ENCODE measurements at places on chromosomes 5 and 9. TPM values are rescaled to one million over a fixed set of nuclear protein-coding genes. Genes with fewer than 3 reads are reported as not detected.

The IL5 gene
- not detected for total RNA-seq

The C9orf40 gene
- 7.8 TPM for total RNA-seq

The IRX4 gene
- not detected for total RNA-seq

The SPINK6 gene
- total RNA-seq, result not detected

- DNase-seq, result peak; percentile 28
Observed at GRCh38 chr9:75826314-75826713, 64.2 kb upstream of the PCSK5 start.

GRCh38 chr5:83142526-83142925 lies 65.2 kb downstream of the XRCC4 start:
- no peak for DNase-seq

GRCh38 chr5:71757590-71758543 lies 38.8 kb downstream of the CARTPT start:
- DNase-seq, result peak; percentile 71

- no peak for DNase-seq
Observed at GRCh38 chr5:98209418-98209817, 564.0 kb upstream of the RGMB start.

- no peak for DNase-seq
Observed at GRCh38 chr5:180594311-180595045, 3.2 kb upstream of the SCGB3A1 start.

DNA sequence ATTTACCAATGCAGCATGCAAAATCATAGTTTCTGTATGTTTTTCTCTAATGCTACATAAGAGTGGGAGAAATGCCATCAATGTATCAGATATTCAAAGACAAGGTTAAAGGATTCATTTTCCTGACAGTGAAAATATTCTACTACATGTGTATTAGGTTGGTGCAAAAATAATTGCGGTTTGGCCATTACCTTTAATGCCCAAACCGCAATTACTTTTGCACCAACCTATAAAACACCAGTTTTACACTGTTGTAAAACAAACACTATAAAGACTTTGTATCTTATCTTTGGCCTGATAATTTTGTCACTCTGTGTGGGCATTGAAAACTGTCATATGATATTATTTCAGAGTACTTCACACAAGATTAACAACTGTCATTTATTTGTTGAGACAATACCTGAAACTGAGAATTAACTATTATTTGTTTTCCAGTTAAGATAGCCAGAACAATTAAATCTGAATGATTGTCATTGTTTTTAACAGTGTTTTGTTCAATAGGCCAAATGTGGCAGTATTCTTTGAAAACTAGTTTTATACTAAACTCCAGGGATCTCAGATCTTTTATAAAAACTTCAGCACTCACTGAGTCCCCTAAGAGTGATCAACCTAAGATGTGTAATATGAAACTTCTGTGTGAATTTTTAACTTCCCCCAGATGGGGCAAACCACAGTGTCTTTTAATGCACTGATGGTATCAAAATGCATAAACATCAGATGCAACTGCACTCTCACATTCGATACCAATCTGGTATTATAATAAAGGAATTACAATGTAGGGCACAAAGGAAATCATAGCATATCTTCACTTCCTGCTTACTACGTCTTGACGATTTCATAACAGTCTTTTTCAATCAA lies 53.8 kb upstream of the FBN2 start:
- DNase-seq, result no peak

- DNase-seq, result no peak
Observed at GRCh38 chr5:35785601-35786085, 71.0 kb upstream of the IL7R start.

GRCh38 chr9:106883030-106883429 lies 20.1 kb downstream of the ZNF462 start:
- no peak for DNase-seq

DNA sequence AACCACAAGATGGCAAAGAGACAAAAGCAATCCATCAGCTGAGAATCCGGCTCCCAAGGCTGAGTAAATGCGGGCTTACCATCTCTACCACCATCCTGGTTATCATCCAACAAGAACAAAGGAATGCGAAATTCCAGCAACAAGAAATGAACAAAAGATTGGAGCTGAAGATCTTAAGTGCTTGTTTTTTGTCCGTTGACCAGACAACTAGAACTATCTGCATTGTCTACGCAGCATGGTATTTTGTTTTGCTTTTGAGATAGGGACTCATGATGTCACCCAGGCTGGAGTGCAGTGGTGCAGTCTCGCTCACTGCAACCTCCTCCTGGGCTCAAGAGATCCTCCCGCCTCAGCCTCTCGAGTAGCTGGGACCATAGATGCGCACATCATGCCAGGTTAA lies 88.9 kb downstream of the ZNF366 start:
- no peak for DNase-seq

GRCh38 chr5:145544401-145544800 lies 290.7 kb downstream of the PRELID2 start:
- DNase-seq, result peak; percentile 25

- DNase-seq, result no peak
Observed at GRCh38 chr9:117737721-117738226, 33.6 kb downstream of the TLR4 start.
